HFFc6 (cell line): ENCODE measurements at places on chromosomes 12 and 14.

DNA sequence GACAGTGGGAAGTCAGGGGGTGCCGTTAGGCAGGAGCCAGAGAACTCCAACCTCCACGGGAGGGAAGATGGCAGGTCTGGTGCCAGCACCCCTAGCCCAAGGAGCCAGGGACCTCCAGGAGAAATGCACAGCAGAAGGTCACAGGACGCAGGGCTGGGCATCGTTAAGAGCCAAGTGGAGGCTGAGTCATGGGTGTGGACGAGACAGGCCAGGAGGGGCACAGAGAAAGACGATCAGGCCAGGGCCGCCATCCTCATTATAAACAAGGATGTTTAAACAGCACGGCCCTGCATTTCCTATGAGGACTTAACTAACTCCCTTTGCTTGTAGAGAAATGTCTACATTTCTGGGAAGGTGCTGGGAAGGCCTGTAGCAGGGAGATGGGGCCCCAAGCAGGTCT is 77.9 kb upstream of the FZD10 start:
- DNase-seq = no peak

- DNase-seq = no peak
Observed at GRCh38 chr14:101071493-101071906, 168.0 kb upstream of the RTL1 start.

DNA sequence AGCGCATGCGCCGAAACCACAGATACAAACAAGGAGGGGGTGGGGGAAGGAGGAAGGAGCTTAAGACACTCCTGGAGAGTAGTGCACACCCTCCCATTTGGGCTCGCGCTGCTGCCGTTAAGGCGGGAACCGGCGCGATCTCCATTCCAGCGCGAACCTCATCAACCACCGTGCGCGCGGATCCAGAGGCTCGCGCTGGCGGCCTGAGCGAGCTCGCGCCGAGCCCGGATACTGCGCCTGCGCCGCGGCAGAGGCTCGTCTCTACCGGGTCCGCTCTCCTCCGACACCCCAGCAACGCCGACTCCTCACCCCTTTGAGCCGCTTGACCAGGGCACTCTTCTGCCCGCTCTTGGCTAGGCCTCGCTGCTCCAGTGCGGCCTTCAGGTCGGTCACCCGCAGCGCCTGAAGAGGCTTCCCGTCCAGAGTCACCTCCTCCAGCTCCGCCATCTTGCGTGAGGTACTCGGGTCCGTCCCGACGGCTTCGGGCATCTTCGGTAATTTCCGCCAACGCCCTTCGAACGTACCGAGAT is at the start of gene ACIN1:
Gene ACIN1 (minus strand): TSS at position 471 of the 530 bp plus-strand sequence. CDS start 24 bp downstream, at position 447.
- DNase-seq = peak; percentile 64

DNA sequence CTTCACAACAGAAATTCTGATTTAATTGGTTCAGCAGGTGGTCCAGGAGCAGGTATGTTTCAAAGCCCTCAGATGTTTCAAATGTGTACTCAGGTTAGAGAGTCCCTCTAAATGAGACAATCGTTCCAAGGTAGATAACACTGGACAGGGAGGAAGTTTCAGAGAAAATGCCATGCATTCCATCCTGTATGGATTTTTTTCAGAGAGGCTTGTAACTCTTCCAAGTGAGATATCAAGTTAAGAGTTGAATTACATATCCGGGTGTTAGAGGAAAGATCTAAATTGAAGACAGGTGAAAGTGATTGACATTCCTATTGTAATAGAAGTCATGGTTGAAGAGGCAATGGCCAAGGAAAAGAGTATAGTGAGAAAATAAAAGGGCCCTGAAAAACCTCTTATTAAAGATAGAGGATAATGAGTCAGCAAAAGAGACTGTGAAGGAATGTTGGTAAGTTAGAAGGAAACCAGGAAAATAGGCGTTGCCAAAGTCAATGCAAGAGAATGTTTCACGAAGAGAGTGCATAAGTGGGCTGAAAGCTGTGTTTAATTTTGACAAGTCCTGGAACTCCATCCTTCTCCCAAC is 105.8 kb downstream of the BMP4 start:
- peak; percentile 71 for DNase-seq

DNA sequence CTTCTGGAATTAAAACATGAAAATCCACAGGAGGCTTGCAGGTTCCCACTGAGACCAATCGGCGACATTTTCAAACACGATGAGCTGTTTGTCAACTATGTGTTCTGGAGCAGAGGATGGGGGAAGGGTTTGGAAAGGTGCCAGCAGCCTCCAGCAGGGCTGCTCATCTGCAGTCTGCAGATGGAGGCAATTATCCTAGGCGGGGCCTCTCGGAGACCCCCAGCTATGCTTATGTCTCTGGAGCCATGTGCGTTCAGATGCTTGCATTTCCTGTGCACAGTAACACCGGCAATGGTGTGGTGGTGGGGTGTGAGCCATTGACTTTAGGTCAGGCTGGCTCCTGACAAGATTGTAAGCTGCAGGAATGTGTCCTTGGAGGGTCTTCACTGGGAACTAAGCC is 51.7 kb downstream of the RPH3A start:
- DNase-seq = no peak

GRCh38 chr12:122730215-122731014 is at the start of gene HCAR1:
Gene HCAR1 (minus strand): TSS chr12:122730844. CDS start chr12:122730339, 505 bp downstream.
- no peak for DNase-seq

DNA sequence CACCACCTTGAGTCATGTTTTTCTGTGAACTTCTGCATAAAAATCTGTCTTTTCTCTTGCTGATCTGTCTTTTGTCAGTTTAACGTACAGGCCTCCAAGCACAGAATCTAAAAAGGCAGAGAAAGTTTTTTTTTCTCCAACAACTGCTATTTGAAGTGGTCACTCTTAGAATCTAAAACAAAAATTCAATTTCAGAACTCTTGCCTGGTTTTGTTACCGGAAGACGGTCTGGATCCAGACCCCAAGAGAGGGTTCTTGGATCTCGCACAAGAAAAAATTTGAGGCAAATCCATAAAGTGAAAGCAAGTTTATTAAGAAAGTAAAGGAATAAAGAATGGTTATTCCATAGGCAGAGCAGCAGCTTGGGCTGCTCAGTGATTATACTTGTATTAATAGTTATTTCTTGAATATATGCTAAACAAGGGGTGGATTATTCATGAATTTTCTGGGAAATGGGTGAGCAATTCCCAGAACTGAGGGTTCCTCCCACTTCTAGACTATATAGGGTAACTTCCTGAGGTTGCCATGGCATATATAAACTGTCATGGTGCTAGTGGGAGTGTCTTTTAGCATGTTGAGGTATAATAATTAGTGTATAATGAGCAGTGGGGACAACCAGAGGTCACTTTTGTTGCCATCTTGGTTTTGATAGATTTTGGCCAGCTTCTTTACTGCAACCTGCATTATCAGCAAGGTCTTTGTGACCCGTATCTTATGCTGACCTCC is 150.0 kb upstream of the PLEKHA5 start:
- no peak for DNase-seq

- peak; percentile 87 for DNase-seq
Observed at GRCh38 chr12:26298785-26299621, 103.6 kb downstream of the SSPN start.

GRCh38 chr14:24463017-24463883 is 20.7 kb upstream of the SDR39U1 start:
- DNase-seq = no peak

- no peak for DNase-seq
Observed at GRCh38 chr12:6265038-6265405, 45.5 kb upstream of the PLEKHG6 start.

- peak; percentile 33 for DNase-seq
Observed at GRCh38 chr12:48973941-48974673, 2.6 kb upstream of the WNT10B start.
